Activated naive CD4-positive, alpha-beta T cell treated with anti-CD3 and anti-CD28 coated beads, Interleukin-2, amount 10 ng/mL, durations not matched to agents 5 hours and 36 hours (primary cell): ENCODE measurements at places on chromosomes 2 and 18. TPM values are rescaled to one million over a fixed set of nuclear protein-coding genes. Genes with fewer than 3 reads are reported as not detected.

Gene LCT
- 0.13 TPM for total RNA-seq

Gene IGFBP5
- total RNA-seq: not detected

Gene CHRND
- not detected for total RNA-seq

Gene ACMSD
- not detected for total RNA-seq
